ENCODE measurements at places on chromosomes 16 and 17.

- no peak for DNase-seq
These were observed 742 bp downstream of the PFN1 start for GRCh38 chr17:4947411-4948165.

DNA sequence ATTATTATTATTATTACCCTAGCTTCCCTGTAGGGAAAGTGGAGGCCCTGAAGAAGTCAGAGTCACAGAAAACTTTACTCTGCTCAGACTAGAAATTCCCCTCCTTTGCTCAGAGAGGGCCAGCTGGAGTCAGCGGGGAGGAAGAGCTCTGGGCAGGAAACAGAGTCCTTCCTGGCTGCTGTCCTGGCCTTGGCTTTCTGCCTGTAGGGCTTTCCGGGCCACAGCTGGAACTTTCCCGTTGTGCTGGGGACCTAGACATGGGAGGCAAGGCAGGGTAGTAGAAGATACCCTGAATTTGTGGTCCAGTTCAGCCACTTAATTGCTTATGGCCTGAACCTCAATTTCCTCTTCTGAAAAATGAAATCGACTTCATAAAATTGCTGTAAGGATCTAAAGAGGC, 14.0 kb upstream of the CCL2 start:
- DNase-seq, result no peak

DNA sequence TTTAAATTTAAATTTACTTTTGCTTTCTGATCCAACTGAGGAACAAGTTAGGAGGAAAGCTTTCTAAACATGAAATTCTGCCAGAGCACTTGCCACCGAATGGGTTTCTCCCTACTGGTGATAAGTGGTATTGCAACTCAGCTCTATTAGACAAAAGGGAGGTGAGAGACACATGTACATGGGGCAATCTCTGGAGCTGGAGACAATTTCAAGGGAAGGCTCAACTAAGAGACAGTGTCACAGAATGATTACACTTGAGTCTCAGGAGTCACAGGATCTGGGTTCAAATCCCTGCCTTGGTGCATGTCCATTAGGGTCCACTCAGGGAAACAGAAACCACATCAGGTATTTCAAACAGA, 37.4 kb downstream of the SOCS1 start:
- no peak for DNase-seq

- DNase-seq, result no peak
These were observed 27.7 kb downstream of the ABCC1 start for GRCh38 chr16:15976929-15977637.

- no peak for DNase-seq
These were observed 646 bp downstream of the HIC1 start for GRCh38 chr17:2055292-2056205.

- DNase-seq, result no peak
These were observed 47.6 kb upstream of the MON1B start for GRCh38 chr16:77143364-77143763.

- no peak for DNase-seq
These were observed 580 bp downstream of the MT1X start for GRCh38 chr16:56682703-56683397.

DNA sequence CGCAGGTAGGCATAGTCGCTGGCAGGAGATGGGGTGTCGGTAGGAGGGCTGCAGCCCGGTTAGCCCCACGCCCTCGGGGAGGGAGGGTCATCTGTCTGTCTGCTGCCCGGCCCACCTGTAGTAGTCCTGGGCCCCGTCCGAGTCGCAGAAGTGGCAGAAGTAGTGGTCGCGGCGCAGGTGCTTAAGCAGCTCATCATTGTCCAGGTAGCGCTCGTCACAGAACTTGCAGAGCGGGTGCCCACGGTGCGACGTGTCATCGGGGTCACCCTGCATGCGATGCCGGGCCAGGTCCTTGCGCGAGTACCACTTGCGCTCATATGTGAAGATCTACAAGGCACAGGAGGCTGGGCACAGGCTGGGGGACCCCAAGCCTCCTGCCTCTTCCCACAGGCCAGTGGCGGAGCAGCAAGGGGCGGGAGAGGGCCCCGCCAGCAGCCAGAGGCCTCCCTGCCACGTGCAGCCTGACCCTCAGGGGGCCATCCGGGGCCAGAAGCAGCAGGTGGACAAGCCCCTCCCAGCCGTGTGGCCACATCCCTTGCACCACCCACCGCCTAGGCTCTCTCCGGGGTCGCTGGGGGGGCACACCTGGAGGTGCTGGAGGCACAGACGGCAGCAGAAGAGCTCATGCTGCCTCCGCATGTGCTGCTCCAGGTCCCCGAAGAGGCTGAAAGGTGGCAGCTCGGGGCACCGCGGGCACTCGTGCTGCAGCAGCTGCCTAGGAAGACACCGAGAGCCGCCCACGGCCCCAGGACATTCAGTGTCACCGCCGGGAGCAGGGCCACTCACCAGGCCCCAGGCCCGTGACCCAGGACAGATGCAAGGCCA, 7.0 kb downstream of the ZNF598 start:
- no peak for DNase-seq

GRCh38 chr16:60304066-60304465, 1570.0 kb upstream of the GOT2 start:
- no peak for DNase-seq

DNA sequence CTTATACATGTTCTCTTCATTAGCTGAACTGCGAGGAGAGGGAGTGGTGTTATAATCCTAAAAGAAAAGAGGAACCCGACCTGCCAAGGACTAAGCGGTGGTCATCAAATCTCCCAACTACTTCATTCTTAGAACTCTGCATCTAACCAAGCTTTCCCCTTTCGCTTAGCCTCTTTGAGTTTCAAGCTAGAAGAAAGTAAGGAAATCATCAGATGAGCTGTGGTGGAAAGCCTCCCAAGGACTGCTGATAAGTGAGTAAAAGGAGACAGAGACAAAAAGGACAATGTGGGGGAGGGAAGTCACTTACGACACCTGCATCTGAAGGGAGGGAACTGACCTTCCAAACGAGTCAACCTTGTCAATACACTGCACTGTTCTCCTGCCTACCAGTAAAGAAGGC, 121.3 kb downstream of the TRIM37 start:
- DNase-seq, result no peak

DNA sequence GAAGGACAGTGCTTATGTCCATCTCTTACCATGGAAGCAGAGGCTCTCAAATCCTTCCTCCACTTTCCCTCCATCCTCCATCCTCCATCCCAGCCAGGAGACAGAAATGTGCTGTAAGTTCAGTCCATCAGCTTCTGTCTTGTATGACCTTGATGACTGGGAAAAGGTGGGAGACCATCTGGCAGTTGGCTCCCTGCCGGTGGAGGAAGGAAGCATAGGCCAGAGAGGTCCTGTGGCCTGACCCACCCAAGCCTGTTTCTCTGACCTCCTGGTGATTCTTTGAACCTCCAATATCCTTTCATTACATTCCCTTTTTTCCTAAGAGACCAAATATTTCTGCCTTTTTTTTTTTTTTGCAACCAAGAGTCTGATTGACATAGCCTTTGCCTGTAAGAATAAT, 215.3 kb downstream of the ABCC12 start:
- no peak for DNase-seq

- DNase-seq, result no peak
These were observed 1.9 kb upstream of the NAT9 start for GRCh38 chr17:74777901-74778515.

DNA sequence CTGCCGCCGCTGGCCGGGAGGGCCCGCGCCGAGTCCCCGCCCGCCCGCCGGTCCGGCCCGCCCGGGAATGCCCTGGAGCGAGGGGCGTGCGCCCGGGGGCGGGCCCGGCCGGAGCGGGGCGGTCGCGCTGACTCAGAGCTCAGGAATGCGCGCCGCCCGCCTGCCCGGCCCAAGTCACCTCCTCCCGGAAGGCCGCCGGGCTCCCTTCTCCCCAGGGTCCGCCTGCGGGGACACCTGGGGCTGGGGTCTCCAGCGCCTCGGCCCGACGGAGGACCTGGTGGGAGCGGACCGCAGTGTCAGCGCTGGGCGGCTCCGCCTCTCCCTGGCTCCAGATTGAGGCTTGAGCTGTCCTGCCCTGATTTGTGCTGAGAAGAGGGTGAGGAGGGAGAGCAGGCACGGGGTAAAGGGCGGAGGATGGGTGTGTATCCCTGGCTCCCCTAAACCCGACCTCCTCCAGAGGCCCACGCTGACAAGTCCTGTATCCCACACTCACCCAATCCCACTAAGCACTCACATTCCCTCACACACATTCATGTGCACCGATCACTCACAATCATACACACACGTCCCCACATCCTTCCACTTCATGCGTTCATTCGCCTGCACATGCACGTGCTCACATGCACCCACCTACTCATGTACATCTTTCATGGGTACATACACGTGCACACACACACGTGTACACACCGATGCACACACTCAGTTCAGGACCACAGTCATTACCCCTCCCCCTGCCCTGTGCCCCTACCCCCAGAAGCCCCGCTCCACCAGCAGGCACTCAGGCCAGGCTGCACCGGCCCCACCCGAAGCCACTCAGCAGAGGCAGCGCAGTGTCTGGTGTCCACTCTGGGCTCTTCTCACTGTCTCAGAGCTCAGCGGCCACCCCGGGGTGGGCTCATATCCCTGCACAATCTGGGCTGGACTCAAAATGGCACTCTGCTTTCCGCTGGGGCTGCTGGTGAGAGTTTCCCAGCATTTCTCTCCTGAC, at the start of gene RHBDF1:
RHBDF1 (minus strand) TSS at position 71 of the 988 bp plus-strand sequence. CDS start 7,616 bp downstream, outside the sequence.
- DNase-seq, result no peak

DNA sequence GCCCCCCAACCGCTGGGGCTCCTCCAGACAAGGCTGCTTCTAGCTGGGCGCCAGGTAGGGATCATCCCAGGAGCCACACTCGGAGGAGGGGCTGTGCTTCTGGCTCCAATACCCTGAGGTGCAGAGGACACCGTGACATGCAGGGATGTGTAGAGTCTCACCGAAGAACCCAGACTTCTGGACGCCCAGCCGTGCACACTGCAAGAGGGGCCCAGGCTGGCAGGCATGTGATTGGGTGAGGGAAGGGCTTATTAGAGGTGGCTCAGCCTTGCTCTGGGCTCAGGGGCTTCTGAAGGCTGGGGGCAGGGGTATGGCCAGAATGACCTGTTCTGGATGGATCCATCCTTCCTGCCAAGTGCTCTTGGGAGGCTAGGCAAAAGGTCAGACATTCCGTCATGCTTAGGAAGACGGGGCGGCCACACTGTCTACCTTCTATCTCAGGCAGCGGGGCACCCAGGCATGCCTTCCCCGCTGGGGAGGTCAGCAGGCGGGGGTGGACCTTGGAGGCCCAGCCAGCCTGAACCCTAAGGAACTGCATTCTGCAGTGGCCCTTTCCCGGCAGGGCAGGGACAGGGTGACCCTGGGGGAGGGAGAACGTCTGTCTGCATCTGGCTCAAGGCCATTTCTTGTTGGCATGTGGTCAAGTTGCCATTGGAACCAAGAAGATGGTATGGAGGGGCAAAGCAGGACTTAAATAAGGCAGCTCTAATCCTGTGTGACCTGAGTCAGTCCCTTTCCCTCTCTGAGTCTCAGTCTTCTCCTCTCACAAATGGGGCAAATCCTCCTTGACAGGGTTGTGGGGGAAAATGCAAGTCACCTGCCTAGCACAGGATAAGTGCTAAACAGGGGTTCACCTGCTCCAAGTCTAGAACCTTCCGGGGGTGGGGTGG, 5.8 kb upstream of the ADGRG1 start:
- no peak for DNase-seq

GRCh38 chr17:28530250-28530649, 22.2 kb downstream of the UNC119 start:
- DNase-seq, result no peak

DNA sequence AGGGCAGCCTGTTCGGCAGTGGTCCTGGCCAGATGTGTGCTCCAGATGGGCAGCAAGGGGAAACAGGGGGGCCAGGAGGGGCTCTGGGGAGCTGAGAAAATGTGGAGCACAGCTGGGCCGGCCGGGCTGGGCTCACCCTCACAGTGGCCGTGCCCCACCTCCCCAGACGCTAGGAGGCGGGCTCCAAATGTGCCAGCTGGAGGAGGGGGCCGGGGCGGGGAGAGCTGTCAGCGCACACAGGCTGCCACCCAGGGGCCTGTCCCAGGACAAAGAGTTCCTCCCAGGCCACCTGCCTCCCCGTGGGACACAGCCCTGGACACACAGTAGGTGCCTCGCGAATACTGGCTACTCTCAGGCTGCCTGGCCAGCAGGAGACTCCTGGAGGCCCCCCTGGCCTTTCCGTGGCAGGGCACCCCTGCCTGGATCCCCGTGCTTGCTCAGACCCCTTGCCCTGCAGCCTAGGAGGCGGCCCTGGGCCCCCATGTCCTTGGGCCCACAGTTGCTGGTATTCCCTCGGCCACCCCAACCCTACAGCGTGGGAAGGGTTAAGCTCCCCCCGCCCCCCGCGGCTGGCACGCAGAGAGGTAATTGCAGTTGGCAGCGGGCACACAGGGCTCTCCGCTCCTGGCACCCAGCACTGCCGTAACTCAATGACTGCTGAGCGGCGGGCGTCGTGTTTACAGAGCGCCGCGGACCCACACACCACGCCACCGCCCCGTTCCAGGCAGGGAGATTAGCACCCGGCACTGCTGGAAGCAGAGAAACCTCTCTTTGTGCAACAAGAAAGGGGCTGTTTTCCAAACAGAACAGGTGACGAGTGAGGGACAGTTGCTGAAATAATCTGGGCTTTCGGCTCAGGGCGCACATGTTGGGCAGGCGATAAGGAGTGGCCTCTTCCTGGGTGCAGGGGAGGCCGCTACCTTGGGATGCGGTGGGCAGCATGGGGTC, 32.2 kb downstream of the BAHCC1 start:
- peak; percentile 86 for DNase-seq

DNA sequence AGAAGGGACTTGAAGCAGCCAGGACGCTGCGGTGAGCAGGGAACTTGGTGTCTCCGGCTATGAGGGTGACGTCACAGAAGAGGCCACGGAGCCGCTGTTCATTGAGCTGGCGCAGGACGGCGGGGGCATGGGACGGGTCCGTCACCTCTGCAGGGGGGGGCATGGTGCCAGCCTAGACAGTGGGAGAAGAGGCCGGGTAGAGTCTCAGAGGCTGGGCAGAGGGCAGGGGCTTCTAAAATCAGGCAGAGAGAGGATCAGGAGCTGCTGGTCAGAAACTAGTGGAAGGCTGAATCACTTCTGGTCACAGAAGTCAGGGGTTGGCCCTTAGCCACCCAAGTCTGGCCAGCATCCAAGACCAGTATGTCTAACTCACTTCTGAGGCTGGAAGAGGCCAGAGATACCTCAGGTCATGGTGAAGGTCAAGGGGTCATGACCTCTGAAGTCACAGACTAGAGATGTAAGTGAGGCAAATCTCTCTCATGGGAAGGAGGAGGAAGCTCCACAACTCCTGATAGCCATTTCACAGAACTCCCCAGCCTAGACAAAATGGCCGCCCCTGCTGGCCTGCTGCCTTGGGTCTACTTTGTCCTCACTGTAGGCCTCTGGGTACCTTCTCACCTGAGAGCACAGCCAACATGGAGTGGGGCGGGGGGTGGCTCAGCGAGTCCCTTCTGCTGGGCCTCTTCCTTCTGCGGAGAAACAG, 12.6 kb downstream of the ZBTB4 start:
- DNase-seq, result no peak
